Effector memory CD4-positive, alpha-beta T cell (primary cell): ENCODE measurements at places on chromosomes 6 and 20.

DNA sequence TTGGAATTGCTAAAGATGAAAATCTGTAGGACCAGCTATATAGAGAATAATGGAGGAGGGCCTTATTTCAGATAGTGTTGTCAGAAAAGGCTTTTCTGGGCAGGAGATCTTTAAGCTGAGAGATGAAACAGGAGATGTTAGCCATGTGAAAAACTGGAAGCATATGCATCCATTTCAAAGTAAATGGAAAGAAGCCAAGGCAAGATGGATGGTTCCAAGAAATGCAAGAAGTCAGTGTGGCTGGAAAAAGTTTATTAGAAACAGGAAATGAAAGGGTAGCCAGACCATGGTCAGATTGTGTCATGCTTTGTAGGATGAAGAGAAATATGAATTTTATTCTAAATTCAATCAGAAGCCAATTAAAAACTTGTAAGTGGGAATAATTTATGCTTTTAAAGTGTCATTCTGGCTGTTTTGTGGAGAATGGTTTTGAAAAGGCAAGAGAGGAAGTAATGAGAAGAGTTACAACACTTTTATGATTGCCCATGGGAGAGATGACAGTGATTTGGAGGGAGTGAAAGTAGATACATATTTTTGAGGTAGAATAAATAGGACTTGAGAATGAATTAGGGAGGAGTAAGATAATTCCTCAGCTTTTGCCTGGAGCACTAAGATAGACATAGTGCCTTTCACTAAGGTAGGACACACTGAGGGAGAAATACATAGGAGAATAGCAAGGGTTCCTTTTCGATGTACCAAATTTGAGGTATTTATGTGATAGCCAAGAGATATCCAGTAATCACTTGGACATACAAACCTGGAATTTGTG lies 620.1 kb downstream of the HTR1B start:
- no peak for DNase-seq

DNA sequence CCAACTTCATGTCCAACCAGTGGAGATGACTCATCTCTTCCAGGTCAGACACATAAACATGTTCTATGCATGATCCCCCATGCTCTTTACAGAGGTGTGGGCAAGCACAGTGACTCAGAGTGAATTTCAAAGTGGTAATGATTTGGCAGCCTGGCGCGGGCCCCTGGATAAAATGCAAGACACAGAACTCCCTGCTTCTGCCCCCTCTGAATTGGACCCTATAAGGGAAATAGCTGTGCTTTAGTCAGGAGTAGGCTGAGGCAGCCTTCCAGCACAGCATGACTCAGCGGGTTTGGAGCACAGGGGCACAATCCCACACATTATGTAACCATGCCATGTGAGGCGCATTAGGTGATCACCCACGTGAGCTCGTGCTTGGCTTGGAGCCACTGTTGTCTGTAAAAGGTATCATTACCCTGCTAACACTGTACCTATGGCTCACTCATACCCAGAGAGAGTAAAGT lies 127.4 kb downstream of the C6orf118 start:
- DNase-seq, result no peak

DNA sequence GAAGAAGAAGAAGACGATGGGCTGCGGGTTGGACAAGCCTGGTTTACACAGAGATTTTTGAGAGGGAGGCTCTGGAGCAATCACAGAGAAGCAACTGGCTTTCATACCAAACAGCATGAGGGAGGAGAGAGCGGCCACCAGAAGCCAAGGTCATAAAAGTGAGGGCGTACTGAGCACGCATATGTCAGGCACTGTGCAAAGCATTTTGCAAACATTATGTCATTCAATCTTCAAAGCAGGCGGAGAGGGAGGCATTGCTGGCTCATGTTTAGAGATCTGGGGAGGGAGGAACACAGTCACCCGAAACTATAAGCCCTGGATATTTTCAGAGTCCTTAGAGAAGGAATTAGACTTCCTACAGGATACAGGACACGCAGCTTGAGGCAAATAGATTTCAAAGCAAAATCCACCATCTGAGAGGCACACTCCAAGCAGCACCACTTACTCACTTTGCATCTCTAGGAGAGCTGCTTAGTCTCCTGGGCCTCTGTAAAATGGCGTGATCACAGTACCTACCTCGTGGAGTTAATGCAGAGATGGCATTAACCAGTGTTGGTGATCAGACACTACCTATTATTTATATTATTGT lies 24.6 kb downstream of the RAMACL start:
- no peak for DNase-seq

GRCh38 chr20:19653327-19653726 lies 104.7 kb upstream of the RIN2 start:
- DNase-seq, result no peak

DNA sequence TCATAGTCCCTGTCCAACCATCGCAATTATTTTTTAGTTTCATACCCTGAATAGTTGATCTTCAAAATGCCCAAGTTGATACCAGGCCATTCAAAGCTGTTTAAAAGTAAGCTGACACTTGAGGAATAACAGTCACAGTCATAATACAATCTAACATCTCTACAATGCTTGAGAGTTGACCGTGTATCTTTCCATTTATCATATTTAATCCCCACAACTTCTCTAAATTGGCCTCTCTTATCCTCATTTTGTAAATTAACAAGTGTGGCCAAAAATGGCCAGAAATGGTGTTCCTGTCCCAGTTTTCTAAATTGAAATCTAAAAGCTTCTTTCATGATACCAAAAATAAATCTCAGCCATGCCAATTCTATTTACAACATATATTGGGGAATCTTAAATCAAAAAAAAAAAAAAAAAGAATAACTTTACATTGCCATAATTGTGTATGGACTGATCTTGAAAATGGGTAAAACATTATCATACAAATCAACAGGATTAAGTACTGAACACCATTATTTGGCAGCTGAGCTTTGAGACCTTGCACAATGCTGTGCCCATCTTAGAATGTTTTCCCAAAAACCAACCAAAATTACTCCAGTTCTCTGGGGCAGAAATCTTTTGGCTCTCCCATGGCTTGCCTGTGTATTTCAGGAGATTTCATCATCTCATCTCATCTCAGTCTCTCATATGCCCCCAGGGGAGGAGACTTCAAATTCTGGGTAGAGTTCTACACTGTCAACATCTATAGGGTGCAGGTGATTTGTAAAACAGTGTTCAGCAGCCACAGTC lies 448.7 kb upstream of the JARID2 start:
- no peak for DNase-seq

GRCh38 chr6:24953726-24954125 lies 18.0 kb upstream of the RIPOR2 start:
- no peak for DNase-seq

- DNase-seq, result no peak
These were observed 41.8 kb upstream of the SAYSD1 start for GRCh38 chr6:39156801-39157200.

DNA sequence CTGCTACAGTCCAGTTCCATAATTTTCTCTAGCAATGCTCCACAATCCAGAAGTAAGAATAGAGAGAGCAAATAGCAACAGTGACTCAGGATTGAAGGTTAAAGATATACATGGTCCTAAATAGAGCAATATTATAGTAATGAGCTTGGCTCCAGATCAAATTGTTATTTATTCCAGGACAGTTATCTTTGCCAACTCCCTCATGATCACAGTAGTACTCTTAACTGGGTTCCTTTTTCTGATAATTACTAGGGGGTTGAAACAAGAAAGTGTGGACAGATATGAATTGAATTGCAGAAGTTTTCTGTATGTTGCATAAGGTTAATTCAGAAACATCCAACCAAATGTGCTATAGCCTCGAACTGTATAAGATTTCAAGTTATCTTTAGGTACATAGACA lies 11.9 kb downstream of the FAM184A start:
- no peak for DNase-seq

DNA sequence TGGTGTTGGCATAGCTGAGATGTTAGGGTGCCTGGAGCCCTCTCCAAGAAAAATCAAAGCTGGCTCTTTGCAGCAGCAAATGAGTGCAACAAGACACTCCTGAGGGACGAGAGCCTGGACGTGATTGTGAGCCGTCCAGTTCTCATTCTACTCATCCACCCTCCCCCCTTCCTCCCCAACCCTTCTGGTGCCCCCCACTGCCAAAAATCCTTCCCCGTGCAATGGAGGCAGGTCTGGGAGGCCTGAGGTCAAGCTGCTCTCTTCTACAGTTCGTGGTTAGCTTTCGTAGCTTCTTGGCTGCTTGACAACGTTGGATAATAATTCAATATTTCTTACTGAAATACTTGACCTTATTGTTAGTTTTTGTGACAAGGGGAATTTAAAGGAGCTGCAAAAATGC lies 185.3 kb upstream of the SUPT3H start:
- DNase-seq, result no peak

GRCh38 chr20:34921436-34921835 lies 34.2 kb downstream of the GSS start:
- no peak for DNase-seq

DNA sequence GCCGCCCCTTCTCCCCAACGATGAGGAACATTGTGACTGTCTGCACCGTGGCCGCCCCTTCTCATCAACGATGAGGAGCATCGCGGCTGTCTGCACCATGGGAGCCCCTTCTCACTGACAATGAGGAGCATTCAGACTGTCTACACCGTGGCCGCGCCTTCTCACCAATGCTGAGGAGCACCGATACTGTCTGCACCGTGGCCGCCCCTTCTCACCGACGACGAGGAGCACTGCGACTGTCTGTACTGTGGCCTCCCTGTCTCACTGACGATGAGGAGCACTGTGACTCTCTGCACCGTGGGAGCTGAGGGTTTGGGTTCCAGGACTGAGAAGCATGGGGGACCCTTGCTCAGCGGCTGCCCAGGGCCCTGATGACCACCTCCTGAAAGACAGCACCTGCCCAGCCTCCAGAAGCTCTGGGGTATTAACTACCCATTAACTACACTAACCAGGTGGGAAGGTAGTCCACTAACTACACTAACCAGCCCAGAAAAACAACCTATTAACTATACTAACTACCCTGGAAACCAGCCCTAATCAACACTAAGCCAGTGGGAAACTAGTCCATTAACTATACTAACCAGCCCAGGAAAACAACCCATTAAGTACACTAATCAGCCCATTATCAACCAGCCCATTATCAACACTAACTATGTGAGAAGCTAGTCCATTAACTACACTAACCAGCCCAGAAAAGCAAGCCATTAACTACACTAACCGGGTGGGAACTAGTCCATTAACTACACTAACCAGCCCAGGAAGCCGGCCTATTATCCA lies 116.9 kb downstream of the TAF4 start:
- no peak for DNase-seq

DNA sequence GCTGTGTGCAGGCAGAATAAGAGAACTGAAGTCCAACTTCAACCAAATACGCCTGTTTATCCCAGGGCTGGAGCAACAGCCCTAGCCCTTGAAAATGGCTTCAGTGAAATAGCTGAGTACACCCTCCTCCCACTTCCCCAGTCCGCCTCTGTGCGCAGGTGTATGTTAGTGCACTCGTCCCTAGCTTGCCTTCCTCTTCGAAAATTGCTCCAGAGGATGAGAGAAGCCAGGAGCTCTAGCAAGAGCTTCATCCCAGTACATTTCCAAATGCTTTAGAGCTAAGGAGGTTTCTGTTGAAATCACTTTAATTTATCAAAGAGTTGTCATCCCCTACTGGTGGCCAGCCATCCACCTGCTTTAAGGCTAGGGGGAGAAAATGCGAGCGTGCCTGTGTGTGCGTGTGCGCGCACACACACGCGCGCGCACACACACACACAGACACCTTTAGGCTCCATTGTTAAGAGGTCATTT lies 5.4 kb upstream of the POU3F2 start:
- no peak for DNase-seq

GRCh38 chr6:133555685-133556084 lies 314.5 kb downstream of the EYA4 start:
- no peak for DNase-seq

GRCh38 chr6:14540810-14541540 lies 423.4 kb downstream of the CD83 start:
- DNase-seq, result no peak

DNA sequence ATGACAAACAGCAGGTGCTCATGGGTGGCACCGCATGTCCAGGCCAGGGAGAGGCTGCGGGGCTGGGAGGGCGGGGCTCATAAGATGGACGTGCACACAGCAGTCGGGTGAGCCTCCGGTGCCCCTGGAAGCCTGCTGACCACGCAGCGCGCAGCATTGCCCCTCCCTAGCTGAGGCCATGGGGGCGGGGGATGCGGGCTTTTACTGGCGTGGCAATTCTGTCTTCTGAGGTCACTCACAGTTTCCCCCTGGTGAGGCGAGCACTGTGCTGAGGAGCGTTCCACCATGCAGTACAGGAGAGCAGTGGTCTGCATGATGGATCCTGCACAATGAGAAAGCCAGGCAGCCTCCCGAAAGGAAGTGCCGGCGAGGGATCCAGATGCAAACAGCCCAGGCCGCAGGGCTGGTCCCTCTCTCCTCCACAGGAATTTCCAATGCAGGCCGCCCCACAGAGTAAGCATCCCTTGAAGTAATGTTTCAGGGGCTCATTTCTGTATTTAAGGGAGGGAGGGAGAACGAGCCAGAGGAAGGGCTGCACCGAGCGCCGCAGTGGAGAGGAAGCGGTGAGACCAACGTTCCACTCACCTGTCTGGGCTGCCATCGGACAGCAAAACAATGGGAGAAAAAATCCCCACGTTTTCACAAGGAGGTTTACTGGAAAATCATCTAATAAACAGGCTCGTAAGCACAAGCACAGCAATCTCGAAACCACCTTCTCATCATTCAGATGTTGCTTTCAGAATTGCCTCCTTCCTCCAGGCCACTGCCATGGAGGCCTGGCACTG lies 56.0 kb downstream of the IRF4 start:
- no peak for DNase-seq

DNA sequence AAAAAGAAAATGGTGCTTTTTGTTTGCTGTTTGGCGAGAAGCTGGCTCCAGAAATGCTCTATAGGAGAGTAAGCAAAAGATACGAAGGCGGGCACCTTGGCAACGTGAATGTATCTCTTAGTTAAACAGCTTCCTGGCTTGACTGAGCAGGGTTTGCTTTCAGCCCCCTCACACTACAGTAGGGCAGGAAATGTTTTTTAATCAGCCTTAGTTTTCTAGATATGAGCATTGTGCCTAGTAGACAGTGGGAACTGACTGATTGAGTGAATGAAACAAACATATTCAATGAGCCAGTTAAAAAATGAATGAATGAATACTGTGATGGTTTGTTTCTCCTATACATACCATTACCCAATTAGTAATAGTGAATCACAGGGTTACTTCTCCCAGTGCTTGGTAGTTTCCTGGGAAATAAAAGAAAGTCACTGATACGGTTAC lies 19.9 kb downstream of the CAP2 start:
- no peak for DNase-seq

- DNase-seq, result no peak
These were observed 13.1 kb upstream of the ZSCAN9 start for GRCh38 chr6:28211840-28212509.

- DNase-seq, result no peak
These were observed 157.2 kb downstream of the MTFR2 start for GRCh38 chr6:136092897-136093296.

GRCh38 chr6:10381830-10382208 lies 33.1 kb downstream of the TFAP2A start:
- DNase-seq, result no peak
